ENCODE measurements at places on chromosomes 12 and 14.

GRCh38 chr12:14605401-14605989, 37.8 kb upstream of the PLBD1 start:
- DNase-seq = no peak

GRCh38 chr14:92570674-92571262, 57.2 kb downstream of the RIN3 start:
- no peak for DNase-seq

- DNase-seq = peak; percentile 76
Measured at GRCh38 chr14:55926007-55926406, 192.2 kb upstream of the PELI2 start.

GRCh38 chr14:56422703-56423213, 156.8 kb upstream of the TMEM260 start:
- DNase-seq = peak; percentile 27

- DNase-seq = no peak
Measured at GRCh38 chr12:130707571-130707891, 8.6 kb downstream of the RIMBP2 start.

All from NCI-H510A (cell line).